NCI-H774 (cell line): ENCODE measurements at places on chromosomes 12 and 14.

GRCh38 chr14:75084513-75084912 is 15.1 kb downstream of the ZC2HC1C start:
- DNase-seq: no peak

GRCh38 chr14:30587141-30587540 is 28.2 kb downstream of the G2E3 start:
- DNase-seq: no peak

DNA sequence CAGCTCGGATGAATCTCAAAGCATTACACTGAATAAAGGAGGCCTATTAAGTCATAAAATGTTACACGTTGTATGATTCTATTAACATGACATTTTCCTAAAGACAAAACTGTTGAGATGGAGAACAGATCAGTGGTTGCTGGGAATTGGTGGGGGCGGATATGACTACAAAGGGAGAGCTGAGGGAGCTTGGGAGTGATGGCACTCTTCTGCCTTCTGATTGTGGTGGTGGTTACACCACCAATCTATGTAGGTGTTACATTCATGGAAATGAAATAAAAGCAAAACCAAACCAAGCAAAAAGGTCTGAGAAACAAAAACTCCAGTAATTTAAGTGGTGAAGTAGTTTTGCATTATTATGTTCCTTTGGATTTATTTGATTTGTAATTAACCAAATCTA is 16.4 kb upstream of the EVL start:
- DNase-seq: no peak

GRCh38 chr14:37165794-37166193 is 6.6 kb downstream of the SLC25A21 start:
- no peak for DNase-seq

- no peak for DNase-seq
Measured at GRCh38 chr12:124695861-124696260, 128.4 kb upstream of the NCOR2 start.

DNA sequence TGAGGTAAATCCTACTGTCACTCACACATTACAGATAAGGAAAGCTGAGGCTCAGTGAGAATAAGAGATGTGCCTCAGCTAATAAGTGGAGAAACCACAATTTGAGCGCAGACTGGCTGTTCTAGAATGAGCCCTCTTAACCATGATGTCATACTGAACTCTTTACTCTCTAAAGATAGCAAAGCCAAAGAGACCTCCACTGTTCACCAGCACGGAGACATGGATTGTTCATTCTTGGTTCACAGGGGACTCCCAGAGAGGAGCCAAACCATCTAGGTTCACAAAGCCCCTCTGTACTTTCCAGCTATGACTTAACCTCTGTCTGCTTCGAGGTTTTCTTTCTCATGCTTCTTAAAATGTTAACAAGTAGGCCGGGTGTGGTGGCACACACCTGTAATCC is 32.7 kb upstream of the YARS2 start:
- no peak for DNase-seq

DNA sequence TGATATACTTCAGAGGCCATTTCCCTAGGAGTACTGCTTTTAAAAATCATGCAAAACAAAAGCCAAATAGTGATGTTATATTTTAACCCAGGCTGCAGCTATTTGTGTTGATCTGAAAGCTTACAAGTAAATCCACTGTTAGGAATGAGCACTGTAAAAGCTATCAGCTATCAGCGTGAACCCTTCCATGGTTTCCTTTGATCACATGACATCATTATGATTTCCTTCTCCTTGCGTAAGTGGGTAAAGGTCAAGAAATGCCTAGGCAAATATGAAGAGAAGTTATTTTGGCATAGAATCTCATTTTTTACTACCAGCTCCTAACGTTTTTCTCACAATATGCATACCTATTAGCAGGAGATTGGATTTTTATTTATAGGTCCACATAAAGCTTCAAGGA is 48.6 kb upstream of the CATSPERB start:
- DNase-seq: no peak

DNA sequence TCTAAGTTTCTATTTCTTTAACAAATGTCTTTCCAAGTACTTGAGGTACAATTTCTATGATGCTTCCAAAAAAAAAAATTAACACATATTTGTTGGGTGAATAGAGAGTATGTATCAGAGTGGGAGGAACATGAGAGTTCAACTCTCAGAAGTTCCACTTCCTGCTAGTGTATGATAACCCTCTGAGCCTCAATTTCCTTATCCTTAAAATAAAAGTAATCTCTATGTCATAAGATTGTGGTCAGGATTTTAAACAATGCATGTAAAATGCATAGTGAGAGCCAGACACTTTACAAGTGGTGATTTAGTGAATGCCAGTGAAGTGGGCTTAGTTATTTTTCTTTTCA is 270.3 kb upstream of the AMIGO2 start:
- no peak for DNase-seq

- no peak for DNase-seq
Measured at GRCh38 chr12:67681941-67682620, 33.5 kb downstream of the DYRK2 start.

GRCh38 chr12:10130042-10130441 is at the start of gene CLEC7A:
Gene CLEC7A, minus strand, starts transcription at chr12:10130199. Its CDS starts 117 bp downstream, at chr12:10130082.
- no peak for DNase-seq

DNA sequence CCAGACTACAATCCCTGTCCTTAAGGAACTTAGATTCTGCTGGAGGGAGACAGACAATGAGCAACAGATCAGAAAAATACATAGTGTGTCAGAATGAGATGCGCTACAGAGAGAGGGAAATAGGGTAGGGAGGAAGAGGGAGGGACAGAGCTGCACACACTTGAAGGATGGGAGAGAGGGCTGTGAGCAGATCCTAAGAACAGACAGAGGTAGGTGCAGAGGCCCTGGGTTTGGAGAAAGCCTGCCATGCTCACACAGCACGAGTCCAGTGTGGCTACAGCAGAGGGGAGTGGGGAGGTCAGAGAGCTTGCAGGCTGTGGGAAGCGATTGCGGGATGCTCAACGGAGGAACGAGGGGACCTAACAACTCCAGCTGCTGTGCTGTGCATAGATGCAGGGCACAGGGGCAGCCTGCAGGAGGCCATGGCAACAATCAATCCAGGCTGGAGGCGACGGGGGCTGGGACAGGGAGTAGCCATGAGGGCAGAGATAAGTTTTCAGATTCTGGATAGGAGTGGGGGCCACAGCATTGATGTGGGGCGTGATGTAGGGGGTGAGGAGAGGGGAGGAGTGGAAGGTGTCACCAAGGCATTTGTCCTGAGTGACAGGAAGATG is 20.7 kb downstream of the FAIM2 start:
- DNase-seq: no peak

- DNase-seq: no peak
Measured at GRCh38 chr14:58801086-58801485, 163.3 kb downstream of the DACT1 start.

DNA sequence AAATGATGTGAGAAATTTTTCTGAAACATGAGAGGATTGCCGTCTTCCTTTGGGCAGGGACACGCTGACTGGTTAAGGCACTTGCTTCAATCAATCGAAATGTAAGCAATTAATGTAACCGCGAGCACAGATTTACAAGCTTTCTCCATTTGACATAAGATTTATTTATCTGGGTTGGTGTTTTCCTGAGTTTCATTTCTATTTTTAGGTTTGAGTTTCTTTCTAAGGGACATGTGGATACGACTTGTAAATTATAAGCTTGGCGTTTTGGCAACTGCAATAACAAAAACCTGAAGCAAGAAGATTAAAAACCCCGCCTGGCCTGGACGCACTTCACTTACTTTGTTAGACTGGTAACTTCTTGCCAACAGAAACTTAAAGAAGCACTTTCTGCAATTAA is 20.3 kb upstream of the SINHCAF start:
- no peak for DNase-seq

DNA sequence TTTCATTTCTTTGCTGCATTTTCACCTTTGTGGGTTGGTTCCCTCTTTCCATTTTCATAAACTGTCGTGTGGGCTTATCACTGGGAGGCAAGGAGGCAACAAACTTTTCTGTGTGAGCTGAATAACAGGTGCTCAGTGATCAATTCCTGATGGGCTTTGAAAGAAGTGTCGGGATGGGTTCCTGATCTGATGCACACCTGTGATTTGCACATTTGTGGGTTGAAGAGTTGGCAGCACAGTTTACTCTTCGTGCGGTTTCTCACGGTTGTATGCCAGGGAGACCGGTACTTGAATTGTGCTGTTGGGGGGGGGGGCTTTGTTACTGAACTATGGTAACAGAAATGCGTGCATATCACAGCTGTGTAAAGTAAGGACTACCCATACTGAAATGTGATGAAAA is 16.0 kb upstream of the ASPG start:
- no peak for DNase-seq

- no peak for DNase-seq
Measured at GRCh38 chr14:63295231-63295685, 23.5 kb downstream of the GPHB5 start.

DNA sequence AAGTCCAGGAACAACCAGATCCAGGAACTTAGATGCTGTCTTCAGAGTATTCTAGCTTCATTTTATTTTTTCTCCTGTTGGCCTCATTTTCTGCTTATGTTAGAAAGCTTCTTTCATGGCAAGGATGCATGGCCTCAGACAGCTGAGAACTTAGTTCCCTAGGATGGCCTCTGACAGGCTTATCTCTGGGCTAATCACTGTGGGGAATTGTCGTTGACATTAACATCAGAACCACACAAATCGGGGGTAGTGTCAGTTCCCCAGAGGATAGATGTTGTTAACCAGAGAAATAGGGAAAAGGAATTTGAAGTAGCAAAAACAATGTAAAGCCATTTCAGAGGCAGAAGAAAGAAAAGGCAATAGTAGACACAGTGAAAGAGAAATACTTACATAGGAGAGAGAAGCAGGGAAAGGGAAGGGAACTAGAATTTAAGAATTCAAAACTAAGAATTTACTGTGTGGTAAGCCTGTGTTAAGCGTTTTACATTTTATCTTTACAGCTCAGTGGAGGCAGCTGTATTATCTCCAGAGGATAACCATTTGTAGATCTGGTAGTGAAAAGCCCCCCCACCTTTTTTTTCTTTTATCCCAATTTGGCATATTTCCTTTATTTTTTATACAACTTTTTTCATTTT is 21.8 kb downstream of the FUT8 start:
- DNase-seq: no peak

DNA sequence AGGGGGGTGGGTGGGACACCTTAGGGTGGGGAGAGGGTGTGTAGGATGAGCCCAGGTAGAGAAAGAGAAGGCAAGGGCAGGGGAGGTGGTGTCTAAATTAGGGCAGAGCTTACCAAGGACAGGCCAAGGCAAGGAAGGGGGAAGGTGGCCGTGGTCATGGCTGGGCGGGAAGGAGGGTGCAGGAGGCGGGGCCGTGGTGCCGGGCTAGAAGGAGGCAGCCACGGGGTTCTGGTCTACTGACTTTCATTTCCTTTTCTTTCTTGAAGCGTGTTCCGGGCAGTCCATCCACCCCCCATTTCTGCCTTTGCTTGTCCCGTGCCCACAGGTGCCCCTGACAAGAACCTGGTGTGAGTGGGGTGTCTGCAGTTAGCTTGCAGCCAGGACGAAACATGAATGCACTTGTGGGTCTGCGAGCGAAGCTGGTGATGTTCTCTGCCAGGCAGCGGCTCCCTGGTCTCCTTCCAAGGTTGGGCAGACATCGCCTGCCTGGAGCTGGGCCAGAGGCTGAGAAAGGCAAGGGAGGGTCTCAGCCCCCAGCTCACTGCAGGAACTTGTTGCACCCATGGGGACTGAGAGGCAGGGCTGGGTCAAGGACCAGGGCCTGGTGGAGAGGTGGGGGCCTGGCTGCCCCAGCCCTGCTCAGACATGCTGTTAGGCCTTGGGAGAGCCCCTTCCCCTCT is 58.2 kb downstream of the KIF26A start:
- no peak for DNase-seq

GRCh38 chr14:21874167-21874566 is 200.5 kb upstream of the OR4E1 start:
- no peak for DNase-seq

- no peak for DNase-seq
Measured at GRCh38 chr12:89469361-89469760, 55.2 kb downstream of the GALNT4 start.

DNA sequence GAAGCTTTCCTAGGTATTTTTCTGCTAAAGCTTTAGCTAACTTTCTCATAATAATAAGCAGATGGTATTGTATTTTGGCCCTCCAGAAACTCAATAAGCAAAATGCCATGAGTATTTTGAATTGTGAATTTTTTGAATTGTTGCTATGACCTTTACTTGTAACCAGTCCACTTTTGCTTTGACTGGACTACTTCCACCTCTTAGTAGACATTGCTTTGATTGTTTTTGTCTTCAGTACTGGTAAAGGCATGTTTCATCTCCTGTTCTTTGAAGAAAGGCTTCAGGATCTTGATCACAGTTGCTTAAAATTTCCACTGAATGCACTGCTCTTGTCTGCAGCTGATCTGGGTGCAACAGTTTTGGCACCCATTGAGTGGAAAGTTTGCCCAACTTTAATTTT is 102.3 kb downstream of the TRMT5 start:
- no peak for DNase-seq

DNA sequence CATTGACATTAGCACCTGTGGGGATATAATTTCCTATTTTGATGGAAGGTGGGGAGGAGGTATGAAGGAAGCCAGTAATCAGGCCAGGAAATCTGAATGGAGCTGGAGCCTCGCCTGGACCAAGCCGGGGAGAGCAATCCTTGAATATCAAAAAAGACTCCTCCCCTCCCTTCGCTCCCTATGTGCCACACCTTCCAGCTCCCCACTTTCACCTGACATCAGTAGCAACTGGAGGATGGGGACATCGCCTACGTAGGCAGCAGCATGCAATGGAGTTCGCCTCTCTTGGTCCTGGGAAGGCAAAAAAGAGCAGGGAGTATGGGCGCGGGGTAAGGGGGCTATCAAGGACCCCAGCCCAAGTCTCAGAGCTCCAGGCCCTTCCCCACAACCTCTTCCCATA is 1.1 kb downstream of the ANKRD52 start:
- DNase-seq: no peak

- DNase-seq: no peak
Measured at GRCh38 chr12:124560146-124560890, 7.1 kb downstream of the NCOR2 start.

- no peak for DNase-seq
Measured at GRCh38 chr14:51663783-51664326, 12.1 kb downstream of the FRMD6 start.

DNA sequence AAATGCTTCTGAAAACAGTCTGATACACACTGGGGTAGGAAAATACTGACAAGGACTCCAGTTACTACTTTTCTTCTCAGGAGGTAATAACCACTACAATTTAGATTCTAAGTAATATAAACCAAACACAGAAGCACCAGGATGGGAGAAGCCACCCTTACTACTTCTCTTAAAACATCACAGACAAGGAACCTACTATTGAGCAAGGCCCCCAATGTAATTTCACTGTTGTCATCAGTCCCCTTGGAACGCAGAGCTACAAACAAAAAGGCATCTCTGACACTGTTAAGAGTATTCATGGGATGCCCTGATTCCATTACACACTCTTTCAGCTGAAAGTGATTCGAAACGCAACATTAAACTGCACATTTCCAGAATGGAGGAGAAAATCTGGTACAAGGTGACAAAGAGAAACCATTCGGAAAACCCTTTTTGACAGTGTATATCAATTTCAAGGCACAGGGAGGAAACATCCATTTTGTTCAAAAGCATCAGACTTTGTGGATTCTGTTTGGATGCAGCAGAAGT is 185.9 kb downstream of the PPM1H start:
- DNase-seq: no peak

GRCh38 chr14:69044965-69045555 is 66.0 kb upstream of the ACTN1 start:
- DNase-seq: no peak

GRCh38 chr12:26239852-26240815 is 44.8 kb downstream of the SSPN start:
- no peak for DNase-seq
